ENCODE measurements at places on chromosomes 7 and 10. TPM values are rescaled to one million over a fixed set of nuclear protein-coding genes. Genes with fewer than 3 reads are reported as not detected.

The GIMAP8 gene
- 11.8 TPM for total RNA-seq

The OLAH gene
- 0.31 TPM for total RNA-seq

The OR6V1 gene
- not detected for total RNA-seq

The MTG1 gene
- total RNA-seq, result 33.9 TPM

The SLC18A3 gene
- total RNA-seq, result not detected

The NRF1 gene
- 19.9 TPM for total RNA-seq

GRCh38 chr10:97676770-97677581, 10.1 kb downstream of the AVPI1 start:
- peaks cover 6% of the 10 kb centered on the region for H3K4me1 ChIP-seq
- H3K36me3 ChIP-seq, result peaks cover 17% of the 10 kb centered on the region
- DNase-seq, result peak; percentile 51
- H3K27ac ChIP-seq, result no peak overlapping the region
- H3K27me3 ChIP-seq, result no peaks in the 10 kb centered on the region
- H3K4me3 ChIP-seq, result no peak overlapping the region

GRCh38 chr7:1049006-1049741, 4.8 kb downstream of the GPR146 start:
- H3K27ac ChIP-seq, result no peak overlapping the region
- H3K27me3 ChIP-seq, result no peaks in the 10 kb centered on the region
- no peaks in the 10 kb centered on the region for H3K36me3 ChIP-seq

- H3K4me1 ChIP-seq, result no peaks in the 10 kb centered on the region
- no peaks in the 10 kb centered on the region for H3K36me3 ChIP-seq
- H3K27ac ChIP-seq, result no peak overlapping the region
- no peak overlapping the region for H3K4me3 ChIP-seq
- peaks cover 5% of the 10 kb centered on the region for H3K27me3 ChIP-seq
- DNase-seq, result no peak
Measured at GRCh38 chr7:96034940-96035727, 262.8 kb downstream of the DYNC1I1 start.

DNA sequence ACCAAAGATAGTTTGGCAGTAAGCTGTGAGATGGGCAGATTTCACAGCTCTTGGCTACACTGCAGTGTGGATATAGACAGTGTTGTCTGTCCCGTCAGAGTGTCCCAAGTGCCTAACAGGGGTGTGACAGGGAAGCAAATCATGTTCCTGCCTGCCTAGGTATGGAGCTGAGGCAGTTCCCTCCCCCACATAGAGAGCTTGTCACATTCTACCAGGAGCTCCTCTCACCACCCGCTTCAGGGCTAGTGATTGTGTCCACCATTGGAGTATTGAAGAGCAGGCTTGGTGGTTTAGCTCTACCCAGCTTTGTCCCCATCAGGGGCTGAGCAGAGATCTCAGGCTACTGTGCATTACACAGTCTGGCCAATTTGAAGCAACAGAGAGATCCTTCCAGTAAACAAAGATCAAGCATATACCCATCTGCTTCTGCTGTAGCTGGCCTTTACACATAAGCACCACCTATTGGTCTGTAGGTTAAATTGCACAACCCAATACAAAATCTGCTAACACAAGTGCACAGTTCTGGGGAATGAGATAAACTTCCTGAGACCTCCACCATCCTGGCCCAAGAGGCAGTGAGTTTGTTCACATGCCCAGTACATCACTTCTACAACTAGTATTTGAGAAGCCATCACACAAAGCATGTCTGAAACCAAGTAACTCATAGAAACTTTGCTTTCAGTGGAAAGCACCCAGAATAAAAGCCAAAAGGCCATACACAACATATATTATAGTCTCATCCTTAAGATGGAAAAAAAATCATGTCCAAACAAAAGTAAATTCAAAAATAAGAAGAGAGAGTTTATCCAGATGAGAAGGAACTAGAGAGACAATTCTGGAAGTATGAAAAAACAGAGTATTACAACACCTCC, 67.3 kb downstream of the GLCCI1 start:
- no peaks in the 10 kb centered on the region for H3K27me3 ChIP-seq
- peak overlapping the region; percentile 43 for H3K27ac ChIP-seq
- peaks cover 25% of the 10 kb centered on the region for H3K4me1 ChIP-seq
- H3K36me3 ChIP-seq, result peaks cover 13% of the 10 kb centered on the region

- H3K4me1 ChIP-seq, result no peaks in the 10 kb centered on the region
- no peak overlapping the region for H3K4me3 ChIP-seq
- H3K36me3 ChIP-seq, result no peaks in the 10 kb centered on the region
- H3K27me3 ChIP-seq, result peaks cover 26% of the 10 kb centered on the region
- H3K27ac ChIP-seq, result no peak overlapping the region
- no peak for DNase-seq
Measured at GRCh38 chr10:49595003-49595712, 15.0 kb upstream of the SLC18A3 start.

DNA sequence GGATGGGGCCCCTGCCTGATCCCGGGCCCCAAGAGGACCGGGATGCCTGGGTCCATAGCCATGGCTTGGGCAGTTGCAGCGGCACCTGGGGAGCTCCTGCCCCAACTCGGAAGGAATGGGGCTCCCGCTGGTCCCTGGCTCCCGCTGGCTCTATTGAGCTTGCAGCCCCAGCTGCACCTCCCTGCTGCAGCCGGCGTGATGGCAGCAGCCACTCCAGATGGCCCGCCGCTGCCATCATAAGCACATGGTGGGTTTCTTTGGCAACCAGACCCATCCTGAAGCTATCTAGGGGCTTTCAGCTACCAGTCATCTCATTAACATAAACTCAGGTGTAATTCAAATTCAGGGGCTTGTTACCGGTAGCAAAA, 11.1 kb upstream of the DNMBP start:
- DNase-seq, result no peak
- no peaks in the 10 kb centered on the region for H3K27me3 ChIP-seq
- no peak overlapping the region for H3K27ac ChIP-seq
- H3K4me1 ChIP-seq, result peaks cover 7% of the 10 kb centered on the region

DNA sequence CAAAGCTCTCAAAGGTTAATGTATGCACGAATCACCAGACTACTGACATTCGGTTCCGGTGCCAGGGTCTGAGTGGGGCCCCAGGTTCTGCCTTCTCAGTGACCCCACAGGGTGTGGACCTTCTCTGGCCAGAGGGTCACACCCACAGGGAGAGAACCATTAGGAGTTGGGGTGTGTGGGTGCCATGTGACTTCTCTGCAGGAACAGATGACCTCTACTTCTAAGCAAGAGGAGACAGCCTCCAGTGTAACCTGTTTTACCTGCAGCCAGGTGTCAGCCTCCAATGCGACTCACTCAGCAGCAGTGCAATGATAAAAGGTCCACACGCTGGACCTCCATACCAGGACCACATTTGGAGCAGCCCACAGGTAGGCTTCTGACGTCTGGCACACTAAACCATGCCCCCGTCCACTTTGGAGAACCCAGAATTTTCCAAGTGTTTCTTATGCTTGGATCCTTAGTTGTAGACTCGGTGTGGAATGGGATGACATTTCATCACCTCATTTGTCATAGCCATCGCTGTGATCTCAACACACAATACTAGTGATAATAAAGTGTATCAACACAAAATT, 16.2 kb upstream of the INSIG1 start:
- no peak overlapping the region for H3K4me3 ChIP-seq
- H3K27ac ChIP-seq, result no peak overlapping the region
- peaks cover 52% of the 10 kb centered on the region for H3K4me1 ChIP-seq
- no peak for DNase-seq
- H3K27me3 ChIP-seq, result peaks cover 30% of the 10 kb centered on the region

GRCh38 chr10:8581521-8582225, 527.2 kb downstream of the GATA3 start:
- no peak for DNase-seq
- no peak overlapping the region for H3K27ac ChIP-seq
- no peak overlapping the region for H3K4me3 ChIP-seq

All from activated CD4-positive, alpha-beta memory T cell treated with anti-CD3 and anti-CD28 coated beads for 36 hours (primary cell).